ENCODE measurements at places on chromosomes 2 and 18. TPM values are rescaled to one million over a fixed set of nuclear protein-coding genes. Genes with fewer than 3 reads are reported as not detected.

DNA sequence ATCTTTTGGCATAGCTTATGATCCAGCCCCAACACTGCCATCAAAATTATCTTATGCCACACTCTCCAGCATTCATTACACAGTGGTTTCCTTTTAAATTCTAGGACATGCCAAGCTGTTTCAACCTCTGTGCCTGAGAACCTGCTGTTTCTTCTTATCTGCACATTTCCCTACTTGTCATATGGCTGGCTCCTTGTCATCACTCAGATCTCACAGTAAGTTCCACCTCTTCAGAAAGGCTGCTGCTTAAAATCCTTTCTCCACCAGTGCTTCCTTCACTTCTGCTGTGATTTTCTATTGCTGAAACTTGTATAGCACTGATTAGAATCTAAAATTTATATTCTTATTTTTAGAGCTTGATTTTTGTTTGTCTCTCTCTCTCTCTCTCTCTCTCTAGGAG, 43.4 kb downstream of the MC4R start:
- no peak for ATAC-seq

DNA sequence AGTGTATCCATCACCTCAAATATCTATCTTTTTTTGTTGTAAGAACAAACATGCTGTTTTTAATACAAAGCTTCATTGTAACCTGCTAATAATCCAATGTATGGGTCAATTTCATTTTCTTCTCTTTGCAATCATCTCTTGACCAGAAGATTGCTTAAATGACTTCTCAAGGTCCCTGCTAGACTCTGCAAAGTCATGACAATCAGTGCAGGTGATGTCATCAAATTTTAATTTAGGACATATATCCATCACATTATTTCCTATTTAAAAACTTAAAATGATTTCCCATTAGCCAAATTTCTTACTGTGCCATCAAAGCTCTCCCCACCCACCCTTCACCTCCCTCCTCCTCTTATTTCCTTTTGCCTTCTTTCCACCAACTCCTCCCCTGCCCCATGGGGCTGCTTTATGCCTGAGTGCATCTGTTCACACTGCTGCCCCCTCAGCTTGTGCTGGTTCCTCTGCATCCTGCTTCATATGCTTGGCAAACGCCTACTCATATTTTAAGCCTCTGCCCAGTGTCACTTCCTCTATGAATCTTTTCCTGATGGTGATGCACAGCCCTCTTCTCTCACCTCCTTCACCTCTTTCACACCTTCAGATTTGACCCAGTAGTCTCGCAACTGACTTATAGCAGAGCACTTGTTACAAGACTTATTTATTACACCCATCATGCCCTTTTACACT, 20.3 kb downstream of the PLEK start:
- ATAC-seq: no peak

GRCh38 chr18:5197461-5197860, 404 bp upstream of the AKAIN1 start:
- ATAC-seq: no peak

- ATAC-seq: no peak
These were observed 313.6 kb upstream of the ACVR2A start for GRCh38 chr2:147531269-147531668.

- no peak for ATAC-seq
These were observed 297.3 kb upstream of the MMADHC start for GRCh38 chr2:149884871-149885270.

- ATAC-seq: no peak
These were observed 57.5 kb upstream of the FN1 start for GRCh38 chr2:215493376-215493775.

DNA sequence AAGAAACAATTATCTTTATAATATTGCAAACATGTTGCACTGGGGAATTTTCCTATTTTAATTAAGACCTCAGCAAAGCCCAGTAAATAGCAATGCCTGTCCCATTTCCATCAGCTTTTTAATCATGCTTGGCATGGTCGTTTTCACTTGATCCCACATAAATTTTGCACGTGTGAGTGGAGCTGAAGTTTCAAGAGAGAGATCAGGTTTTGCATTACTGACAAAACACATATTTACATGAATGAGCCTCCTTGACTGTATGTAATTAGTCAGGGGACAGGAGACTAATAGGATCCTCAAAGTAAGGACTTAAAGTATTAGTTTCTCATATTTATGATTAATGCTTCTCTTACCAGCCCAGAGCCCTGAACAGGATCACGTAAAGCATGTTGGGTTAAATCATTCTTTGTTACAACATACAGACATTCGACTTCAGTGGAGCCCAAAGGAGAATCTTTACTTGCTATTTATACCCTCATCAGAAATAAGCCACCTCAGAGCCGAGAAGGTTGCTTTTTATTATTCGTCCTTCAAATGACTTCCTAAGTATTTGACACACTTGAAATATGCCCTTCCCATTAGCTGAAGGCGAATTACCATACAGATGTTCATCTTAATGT, 711.3 kb downstream of the GALR1 start:
- ATAC-seq: no peak

GRCh38 chr2:134773759-134774742, 55.3 kb upstream of the TMEM163 start:
- no peak for ATAC-seq

DNA sequence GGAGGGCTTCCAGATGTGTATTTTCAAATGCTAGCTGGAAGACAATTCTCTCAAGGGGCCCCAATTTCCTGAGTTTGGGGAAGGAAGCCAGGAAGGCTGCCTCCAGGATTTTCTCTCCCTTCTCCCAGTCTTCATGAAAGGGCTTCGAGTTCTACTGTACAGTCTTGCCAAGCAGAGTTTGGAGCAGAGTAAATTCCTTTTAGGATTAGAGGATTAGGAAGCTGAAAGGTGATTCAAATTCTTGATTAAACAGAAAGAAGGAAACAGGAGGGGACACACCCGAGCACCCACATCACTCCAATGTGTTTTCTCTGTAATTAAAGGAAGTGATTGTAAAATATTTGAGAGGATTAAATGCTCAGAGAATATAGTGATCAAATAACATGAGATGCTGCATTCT, 217.8 kb downstream of the SETBP1 start:
- ATAC-seq: peak; percentile 79

DNA sequence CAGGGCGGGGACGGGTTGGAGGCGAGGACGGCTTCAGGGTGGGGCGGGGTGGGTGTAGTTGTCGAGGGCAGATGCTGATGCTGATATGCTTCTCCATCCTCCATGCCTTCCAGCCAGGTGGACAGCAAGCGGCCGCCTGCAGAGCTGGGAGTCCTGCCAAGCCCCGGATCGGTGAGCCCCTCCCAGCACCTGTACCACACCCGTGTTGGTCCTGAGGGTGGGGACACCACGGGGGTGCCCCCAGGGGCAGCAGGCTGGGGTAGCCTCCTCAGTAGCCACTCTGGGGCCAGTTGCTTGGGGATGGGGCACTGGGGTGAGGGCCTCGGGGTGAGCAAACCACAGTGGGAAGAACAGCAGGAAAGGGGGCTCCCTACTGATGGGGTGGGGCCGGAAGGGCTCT, 2.6 kb downstream of the ANO7 start:
- ATAC-seq: no peak

- peak; percentile 98 for ATAC-seq
These were observed 214.1 kb upstream of the COPS8 start for GRCh38 chr2:236871500-236872001.

GRCh38 chr2:8021921-8022320, 659.9 kb upstream of the ID2 start:
- ATAC-seq: no peak

GRCh38 chr2:218671654-218672566, at the start of the genes RNF25 and STK36:
Gene RNF25 (minus strand): TSS chr2:218672002. CDS start chr2:218671970, 32 bp downstream.
Gene STK36 (plus strand): TSS chr2:218672086. CDS start chr2:218672830, 744 bp downstream.
- peak; percentile 89 for ATAC-seq

GRCh38 chr2:7348761-7349160, 431.5 kb downstream of the RNF144A start:
- no peak for ATAC-seq

DNA sequence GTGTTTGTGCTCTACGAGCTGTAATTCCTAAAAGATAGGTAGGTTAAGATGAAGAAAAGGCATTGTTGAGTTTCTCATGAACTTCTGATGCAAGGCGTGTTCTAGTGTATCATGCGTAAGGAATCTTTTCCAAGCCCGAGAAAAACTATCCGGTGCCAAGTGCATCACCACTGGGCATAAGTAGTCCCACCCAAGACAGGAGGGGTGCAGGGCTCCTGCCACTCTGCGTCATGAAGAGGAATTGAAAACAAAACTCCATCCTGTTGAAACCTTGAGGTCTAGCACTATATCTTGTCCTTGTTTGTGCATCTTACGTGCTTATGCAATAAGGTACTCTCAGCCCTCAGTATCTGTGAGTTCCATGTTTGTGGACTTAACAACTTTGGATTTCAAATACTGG, 45.7 kb downstream of the RAB31 start:
- ATAC-seq: peak; percentile 42

- no peak for ATAC-seq
These were observed 260.9 kb downstream of the FIGN start for GRCh38 chr2:163474889-163475288.

GRCh38 chr2:16088802-16089112, 148.4 kb downstream of the MYCN start:
- no peak for ATAC-seq

GRCh38 chr2:174395284-174395968, at the start of gene SCRN3:
Gene SCRN3 (plus strand): TSS chr2:174395730. CDS start chr2:174398284, 2,554 bp downstream.
- ATAC-seq: peak; percentile 89

DNA sequence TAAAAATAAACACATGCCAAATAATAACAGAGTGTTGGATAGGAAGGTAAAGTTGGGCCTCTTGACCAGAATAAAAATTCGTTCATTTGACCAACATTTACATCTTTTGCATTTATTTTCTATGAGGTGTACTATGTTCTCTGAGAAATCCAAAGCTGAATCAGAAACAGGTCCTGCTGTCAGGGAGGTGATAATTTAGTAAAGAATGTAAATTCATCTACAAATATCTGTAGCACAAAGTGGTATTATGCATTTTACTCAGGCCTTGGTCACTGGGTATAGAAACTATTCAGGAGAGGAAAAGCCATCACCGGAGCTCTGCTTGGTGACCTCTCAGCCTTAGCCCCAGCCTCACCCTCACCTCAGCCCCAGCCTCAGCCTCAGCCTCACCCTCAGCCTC, 208.9 kb downstream of the SPP2 start:
- ATAC-seq: no peak

DNA sequence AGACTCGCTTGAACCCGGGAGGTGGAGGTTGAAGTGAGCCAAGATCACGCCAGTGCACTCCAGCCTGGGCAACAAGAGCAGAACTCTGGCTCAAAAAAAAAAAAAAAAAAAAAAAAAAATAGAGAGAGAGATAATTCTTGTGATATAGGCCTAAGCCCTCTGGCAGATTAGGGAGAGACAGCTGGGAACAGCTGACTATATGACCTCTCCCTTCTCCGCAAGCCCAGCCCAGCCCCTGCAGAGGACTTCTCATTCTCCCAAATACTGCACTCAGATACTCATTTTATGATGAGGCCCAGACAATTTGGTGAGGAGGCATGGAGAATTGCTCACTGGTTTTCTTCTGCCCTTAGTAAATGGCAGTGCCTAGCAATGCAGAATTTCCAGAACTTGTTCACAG, 262.0 kb downstream of the HAUS1 start:
- ATAC-seq: no peak

- no peak for ATAC-seq
These were observed 494 bp upstream of the ROCK1 start for GRCh38 chr18:21112140-21112473.

DNA sequence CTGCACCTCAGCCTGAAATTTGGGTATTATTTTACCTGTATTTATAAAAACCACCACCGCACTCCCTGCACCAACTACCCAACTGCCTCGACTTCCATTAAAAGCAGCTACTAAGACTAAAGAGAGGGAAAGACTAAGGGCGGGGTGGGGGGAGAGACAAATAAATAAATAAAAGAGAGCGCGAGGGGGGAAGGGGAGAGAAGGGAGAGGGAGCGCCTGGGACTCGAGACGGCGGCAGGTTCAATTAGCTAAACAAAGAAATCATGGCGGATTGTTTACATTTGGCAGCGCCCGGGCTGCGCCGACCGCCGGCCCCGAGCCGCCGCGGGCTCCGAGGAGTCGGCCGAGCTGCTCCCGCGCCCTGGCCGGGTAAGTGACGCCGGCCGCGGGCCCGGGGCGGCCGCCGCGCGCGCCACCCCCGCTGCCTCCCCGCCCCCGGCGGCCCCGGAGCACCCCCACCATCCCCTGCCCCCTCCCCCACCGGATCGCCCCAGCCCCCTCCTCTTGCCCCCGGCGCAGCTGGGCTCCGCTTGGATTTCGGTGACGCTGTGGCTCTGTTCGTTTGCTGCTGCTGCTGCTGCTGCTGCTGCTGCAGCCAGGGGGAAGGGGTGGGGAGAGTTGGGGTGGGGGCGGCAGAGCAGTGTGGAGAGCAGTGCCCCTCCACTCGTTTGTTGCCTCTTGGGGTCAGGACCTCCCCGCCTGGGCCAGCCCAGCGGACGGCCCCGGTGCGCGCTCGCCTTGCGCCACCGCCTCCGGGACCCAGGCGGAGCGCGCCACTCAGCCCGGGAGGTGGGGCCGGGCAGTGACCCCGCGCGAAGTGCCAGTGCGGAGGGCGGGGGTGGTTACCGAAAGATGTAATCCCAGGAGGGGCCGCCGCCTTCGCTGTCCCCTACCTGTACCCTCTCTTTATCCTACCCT, 187.2 kb upstream of the FANCL start:
- ATAC-seq: no peak

DNA sequence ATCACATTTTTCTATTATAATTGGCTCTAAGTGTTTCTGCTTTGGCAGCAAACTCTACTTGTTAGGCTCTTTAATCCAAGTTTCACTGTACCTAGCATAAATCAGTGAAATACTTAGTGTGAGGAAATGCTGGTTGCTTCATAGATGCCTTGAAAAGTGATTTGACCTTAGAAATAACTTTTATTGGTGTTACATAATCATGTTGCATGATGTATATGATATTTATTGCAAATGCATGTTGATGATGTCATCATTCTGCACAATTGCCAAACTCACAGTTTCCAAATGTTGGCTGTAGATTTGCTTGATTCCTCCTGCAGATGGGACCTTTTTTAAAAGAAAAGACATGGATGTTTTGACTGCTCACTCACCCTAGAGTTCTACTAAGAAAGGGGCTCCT, 137.6 kb upstream of the BCL2L11 start:
- ATAC-seq: no peak

GRCh38 chr2:157427003-157427921, 16.6 kb downstream of the CYTIP start:
- no peak for ATAC-seq

GRCh38 chr2:56687169-56687568, 503.4 kb downstream of the CCDC85A start:
- ATAC-seq: no peak

- ATAC-seq: no peak
These were observed 23.6 kb upstream of the PNO1 start for GRCh38 chr2:68134120-68134519.

Gene EMX1
- not detected for total RNA-seq

Gene ACVR1C
- total RNA-seq: 0.64 TPM

Gene KIAA1328
- 5.1 TPM for total RNA-seq

Gene MSTN
- 0.08 TPM for total RNA-seq

Gene LBX2
- 0.32 TPM for total RNA-seq

Gene PMAIP1
- total RNA-seq: 11.6 TPM

Gene RBMS1
- total RNA-seq: 28.2 TPM

Gene NTSR2
- not detected for total RNA-seq

Gene LRRC30
- total RNA-seq: not detected

Gene PXDN
- total RNA-seq: 7.1 TPM

Gene RIT2
- not detected for total RNA-seq

Gene RAB12
- 29.4 TPM for total RNA-seq

Gene PLB1
- 1.6 TPM for total RNA-seq
